ENCODE measurements at places on chromosomes 6 and 20.

- no peak for DNase-seq
Observed at GRCh38 chr20:4800676-4801449, 79.2 kb downstream of the PRND start.

- DNase-seq, result peak; percentile 73
Observed at GRCh38 chr6:116536216-116536621, 9.3 kb downstream of the TRAPPC3L start.

GRCh38 chr6:151904631-151905030, 97.1 kb downstream of the ESR1 start:
- DNase-seq, result no peak

DNA sequence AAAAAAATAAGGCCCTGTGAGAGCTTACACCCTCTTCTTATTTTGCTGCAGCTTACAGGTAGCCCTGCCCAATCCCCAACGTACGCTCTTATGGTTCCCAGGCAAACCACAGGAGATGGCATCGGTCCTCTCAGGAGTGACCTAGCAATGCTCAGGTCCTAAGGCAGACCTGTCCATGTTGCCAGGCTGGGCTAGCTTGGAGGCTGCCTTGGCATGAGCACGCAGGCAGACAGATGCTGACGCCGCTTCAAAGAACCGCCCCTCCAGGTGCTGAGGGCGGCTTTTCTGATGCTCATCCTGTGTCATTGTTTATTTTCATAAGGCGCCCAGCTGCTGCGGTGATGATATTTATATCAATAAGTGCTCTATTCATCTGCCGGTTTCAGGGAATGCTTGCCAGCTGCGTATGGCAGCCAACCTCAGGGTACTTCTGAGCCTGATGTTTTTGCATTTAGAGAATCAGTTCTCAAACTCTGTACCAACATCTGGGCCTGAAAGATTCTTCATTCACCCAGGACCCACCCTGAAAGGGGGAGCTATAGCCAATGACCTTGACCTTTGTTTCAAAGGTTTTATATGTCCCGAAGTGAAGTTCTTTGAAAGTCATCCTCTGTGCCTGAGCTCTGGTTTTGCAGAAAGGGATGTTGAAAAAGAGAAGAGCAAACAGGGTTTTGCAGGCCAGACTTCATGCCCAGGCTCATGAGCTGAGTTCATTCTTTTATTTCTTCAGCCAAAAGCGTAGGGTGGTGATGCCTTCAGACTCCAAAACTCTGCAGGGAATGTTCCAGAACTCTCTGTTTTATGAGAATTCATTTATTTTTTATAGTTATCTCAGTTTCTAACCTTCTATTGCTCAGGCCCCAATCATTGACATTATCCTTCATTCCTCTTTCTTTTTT, 475.6 kb upstream of the CHD6 start:
- DNase-seq, result no peak

GRCh38 chr6:148795563-148795962, 48.7 kb downstream of the UST start:
- DNase-seq, result no peak

DNA sequence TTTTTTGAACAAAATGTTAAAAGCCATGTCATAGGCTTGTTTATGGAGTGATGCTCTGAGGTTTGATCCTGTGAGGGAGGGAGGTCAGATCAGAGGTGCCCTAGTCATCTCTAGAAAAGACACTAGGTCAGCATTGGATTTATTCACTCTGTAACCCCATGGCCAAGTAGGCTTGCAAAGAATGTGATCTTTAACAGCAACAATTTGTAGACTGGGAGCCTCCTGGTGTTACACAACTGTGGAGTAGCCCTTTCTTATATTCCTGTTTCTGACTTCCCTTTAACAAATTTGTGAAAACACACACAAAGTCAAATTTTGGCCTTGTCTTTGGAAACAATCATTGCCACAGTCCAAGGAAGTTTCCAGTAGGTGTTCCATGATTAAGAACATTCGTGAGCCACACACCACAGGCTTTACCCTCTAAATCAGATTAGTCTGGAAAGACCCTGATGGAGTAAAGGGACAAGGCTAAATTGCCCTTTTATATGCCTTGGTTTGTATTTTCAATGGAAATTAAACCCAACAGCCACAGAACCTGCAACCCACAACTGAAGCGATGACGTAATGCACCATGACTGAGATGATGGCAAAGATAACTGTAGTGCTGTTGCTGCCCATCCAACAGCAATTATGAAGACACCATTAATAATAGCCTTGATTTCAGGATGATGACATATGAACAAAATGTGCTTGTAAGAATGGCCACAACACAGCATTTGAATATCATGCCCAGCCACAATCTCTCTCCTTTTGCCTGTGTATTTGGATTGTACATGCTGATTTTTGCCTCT, 22.1 kb downstream of the SCP2D1 start:
- no peak for DNase-seq

DNA sequence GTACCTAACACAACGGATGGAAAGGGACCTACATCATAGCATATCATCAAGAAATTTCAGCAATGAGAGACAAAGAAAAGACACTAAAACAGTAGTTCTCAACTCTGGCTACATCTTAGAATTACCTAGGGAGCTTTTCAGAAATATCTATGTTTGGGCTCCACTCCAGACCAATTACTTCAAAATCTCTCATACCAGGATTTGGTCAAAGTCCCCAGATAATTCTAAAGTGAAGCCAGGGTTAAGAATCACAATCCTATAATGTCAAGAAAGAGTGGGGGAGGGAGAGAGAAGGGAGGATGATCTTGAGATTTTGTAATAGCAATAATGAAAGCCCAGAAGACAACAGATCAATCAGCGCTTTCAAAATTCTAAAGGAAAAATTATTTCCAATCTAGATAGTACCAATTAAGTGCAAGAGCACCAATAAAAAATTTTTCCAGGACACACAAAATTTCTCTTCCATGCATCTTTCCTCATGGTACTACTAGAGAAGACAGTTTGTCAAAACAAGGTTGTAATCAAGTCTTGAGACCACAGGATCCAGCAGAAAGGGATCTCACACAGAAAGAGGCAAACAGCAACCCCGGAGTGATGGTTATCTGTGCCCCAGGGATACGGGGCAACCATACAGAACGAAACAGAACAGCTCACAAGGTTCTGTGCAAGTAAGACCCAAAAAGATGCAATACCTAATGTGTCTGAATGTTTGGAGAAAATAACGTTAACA, 152.9 kb upstream of the DST start:
- DNase-seq, result no peak

- DNase-seq, result no peak
Observed at GRCh38 chr20:39523405-39523804, 561.3 kb downstream of the DHX35 start.

- DNase-seq, result no peak
Observed at GRCh38 chr20:14336686-14337085, 726 bp downstream of the FLRT3 start.

GRCh38 chr6:54426995-54427394, 118.8 kb downstream of the TINAG start:
- DNase-seq, result no peak

- DNase-seq, result peak; percentile 83
Observed at GRCh38 chr6:84546427-84546914, 217.9 kb downstream of the TBX18 start.

DNA sequence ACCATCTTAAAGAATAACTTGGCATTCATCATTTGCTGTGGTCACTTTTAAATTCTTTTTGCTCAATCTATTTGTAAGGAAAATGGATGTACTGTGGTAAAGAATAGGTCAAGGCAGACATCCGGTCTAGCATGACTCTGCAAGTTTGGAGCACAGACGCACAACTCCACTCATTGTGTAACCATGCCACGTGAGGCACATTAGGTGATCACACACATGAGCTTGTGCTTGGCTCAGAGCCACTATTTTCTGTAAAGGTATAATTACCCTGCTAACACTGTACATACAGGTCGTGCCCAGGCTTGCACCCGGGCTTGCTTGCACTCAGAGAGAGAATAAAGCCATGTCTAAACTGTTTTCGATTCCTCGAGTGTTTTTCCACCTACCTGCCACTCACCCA, 1289.1 kb upstream of the ADGRB3 start:
- DNase-seq, result peak; percentile 18

- DNase-seq, result no peak
Observed at GRCh38 chr6:3328145-3328544, 69.4 kb downstream of the PSMG4 start.

DNA sequence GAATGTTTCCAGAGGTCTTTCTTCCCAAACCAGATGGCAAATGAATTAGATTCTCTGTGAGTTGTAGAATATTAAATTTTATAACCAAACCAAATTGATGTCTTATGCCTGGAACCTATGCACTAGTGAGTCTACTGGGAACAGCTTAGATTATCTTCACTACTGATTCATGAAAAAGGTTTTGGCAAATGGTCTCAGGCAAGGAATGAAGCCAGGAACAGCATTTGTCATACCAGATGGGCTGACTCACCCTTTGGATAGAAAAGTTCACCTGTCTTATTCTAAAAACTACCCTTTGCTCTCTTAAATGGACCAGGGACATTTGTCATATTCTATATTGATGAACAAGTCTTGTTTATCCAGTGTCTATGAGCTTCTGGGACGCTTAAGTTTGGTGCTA, 135.4 kb upstream of the ECI2 start:
- no peak for DNase-seq

DNA sequence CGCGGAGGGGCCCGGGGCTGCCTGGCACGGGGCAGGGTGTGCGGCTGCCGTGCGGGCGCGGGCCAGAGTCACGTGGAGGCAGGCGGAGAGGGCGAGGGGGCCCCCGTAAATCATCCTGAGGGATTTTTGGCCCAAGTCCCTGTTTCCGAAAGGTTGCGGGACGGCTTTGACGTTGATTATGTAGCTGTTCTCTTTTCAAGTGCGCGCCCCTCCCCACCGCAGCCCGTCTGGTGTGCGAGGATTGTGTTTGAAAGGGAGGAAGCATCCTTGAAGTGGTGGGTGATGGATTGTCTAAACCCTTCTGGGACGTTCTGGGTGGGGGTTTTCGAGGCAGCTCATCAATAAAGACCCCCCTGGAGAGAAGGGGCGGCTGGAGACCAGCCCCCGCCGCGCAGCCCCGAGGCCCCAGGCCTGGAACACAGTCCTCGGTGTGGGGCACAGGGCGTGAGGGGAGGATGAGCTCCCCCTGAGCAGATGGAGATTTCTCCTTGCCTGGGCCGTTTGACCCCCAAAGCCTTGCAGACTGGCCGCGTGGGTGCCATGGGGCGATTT, 7.0 kb upstream of the FOXF2 start:
- DNase-seq, result no peak

DNA sequence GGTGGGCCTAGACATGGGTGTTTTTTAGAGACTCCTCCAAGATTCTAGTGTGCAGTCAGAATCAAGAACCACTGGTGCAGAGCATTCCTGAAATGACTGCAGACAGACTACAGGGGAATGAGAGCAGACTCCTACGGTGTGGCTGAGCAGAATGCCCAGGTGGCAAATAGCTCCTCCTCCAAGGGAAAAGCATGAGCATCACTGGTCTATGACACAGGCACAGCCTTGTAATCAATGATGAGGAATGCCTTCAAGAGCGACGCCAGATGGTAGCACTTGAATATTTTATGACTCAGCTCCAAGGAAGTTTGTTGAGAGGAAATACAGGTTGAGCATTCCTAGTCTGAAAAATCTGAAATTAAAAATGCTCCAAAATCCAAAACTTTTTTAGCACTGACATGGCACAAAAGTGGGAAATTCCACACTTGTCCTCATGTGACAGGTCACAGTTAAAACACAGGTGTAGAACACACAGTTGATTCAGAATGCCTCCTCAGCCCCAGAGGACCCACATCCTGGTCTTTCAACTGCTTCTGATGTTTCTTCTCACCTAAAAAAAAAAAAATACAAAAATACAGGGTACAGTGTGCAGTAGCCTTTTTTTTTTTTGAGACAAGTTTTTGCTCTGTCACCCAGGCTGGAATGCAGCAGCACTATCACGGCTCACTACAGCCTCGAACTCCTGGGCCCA, 10.6 kb upstream of the FAM8A1 start:
- no peak for DNase-seq

DNA sequence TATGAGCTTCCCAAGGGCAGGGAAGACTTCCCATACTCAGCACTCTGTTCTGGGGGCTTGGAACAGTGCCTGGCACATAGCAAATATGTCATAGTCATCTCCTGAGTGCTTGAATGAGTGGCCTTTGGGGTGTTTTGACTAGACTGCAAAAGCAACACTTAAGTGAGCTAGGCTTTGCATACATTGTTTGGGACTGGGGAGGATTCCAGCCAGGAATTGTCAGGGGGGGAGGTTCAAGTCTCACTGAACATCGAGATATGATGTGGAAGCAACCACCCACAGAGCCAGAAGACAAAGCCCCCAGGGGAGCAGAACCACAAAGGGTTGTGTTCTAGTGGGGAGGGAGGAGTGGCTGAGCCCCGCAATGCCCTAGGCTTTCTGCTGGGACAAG, 98.4 kb downstream of the SYCP2 start:
- DNase-seq, result no peak

DNA sequence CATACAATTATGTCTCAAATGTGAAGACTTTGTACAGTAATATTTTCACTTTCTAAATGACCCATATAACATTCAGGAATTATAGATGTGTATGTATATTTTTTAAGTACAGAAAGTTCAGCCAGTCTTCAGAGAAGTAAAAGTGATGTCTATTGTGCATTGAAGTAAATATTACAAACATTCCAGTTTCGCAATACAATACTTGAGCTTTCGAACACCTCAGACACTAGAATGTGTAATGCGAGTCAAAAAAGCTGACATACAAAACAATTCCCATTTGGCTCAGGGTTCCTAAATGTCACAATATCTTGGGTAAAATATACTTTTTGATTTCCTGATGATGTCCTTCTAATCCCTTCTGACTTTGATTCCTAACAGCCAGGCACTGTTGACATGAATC, 101.4 kb downstream of the ZNF217 start:
- no peak for DNase-seq

- peak; percentile 88 for DNase-seq
Observed at GRCh38 chr6:16205377-16206144, 32.8 kb upstream of the GMPR start.

- peak; percentile 74 for DNase-seq
Observed at GRCh38 chr20:37901654-37902503, 1.0 kb upstream of the VSTM2L start.

DNA sequence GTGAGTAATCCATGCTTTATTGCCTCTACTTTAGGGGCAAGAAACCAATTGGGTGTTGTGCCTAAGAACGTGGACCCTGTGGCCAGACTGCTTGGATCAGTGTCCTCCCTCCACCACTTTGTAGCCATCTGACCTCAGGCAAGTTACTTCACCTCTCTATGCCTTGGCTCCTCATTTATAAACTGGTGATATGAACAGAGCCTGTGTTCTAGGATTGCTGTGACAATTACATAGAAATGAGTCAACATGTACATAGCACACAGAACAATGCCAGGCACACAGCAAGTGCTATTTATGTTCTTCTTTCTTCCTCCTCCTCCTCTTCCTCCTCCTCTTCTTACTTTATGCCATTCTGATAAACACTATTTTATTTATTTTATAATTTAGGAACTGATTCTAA, 339.4 kb downstream of the CD83 start:
- DNase-seq, result no peak

DNA sequence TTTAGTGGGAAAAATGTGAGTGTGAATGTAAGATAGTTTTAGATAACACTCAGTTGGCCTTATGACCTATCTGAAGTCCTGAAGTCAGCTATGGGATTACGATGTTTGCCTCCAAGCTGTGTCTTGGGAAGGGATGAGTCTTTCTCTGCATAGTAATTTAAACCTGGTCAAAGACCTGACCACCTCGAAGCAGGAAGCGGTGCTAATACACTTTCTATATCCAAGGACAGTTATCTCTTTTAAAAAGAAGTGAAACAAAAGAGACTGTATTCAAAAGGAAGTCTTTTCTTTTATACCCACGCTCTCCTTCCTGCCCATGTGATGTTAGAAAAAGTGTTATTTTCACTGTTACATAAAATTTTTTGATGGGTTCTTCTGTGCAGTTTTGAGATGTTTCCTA, 94.9 kb downstream of the JARID2 start:
- no peak for DNase-seq

- DNase-seq, result no peak
Observed at GRCh38 chr6:77774457-77774856, 121.6 kb downstream of the MEI4 start.

Measured in NB4 (cell line).